PC-3 (cell line): ENCODE measurements at places on chromosomes 2 and 18. TPM values are rescaled to one million over a fixed set of nuclear protein-coding genes. Genes with fewer than 3 reads are reported as not detected.

REG1B gene
- total RNA-seq = not detected in 2 replicates

GDF7 gene
- total RNA-seq = 0.04 TPM in 1 of 2 replicates, not detected in the other

NETO1 gene
- total RNA-seq = 8.4 and 12.9 TPM in 2 replicates

G6PC2 gene
- not detected in 2 replicates for total RNA-seq

UGT1A8 gene
- 0.46 TPM in 1 of 2 replicates, not detected in the other for total RNA-seq

C2orf15 gene
- total RNA-seq = 3.3 and 4.4 TPM in 2 replicates

PROM2 gene
- 64.2 and 77.8 TPM in 2 replicates for total RNA-seq

LRRFIP1 gene
- 87.8 and 106 TPM in 2 replicates for total RNA-seq

LYPD1 gene
- total RNA-seq = 16.1 and 18.7 TPM in 2 replicates

PMAIP1 gene
- 39.2 and 41.5 TPM in 2 replicates for total RNA-seq

TRIM43 gene
- total RNA-seq = not detected in 2 replicates

IRS1 gene
- total RNA-seq = 38.8 and 43.8 TPM in 2 replicates

POTEI gene
- not detected in 2 replicates for total RNA-seq

DLGAP1 gene
- total RNA-seq = not detected in 2 replicates
